ENCODE measurements at places on chromosomes 5 and 9. TPM values are rescaled to one million over a fixed set of nuclear protein-coding genes. Genes with fewer than 3 reads are reported as not detected.

The KIF20A gene
- total RNA-seq = 133 TPM

The WHRN gene
- total RNA-seq = 1.8 TPM

The CTXN3 gene
- not detected for total RNA-seq

The SPATA31C1 gene
- total RNA-seq = not detected

The FOXD4L4 gene
- 0.07 TPM for total RNA-seq

The WDR31 gene
- 0.22 TPM for total RNA-seq

The ADCY2 gene
- total RNA-seq = not detected

The PCDHGC5 gene
- 2.0 TPM for total RNA-seq

The SLC34A1 gene
- total RNA-seq = 0.02 TPM

The GPR151 gene
- not detected for total RNA-seq

The ACSL6 gene
- total RNA-seq = not detected

The KIAA1191 gene
- 85.3 TPM for total RNA-seq

The NSA2 gene
- 87.8 TPM for total RNA-seq

The IL12B gene
- total RNA-seq = not detected

The FREM1 gene
- 0.02 TPM for total RNA-seq

The PCDHGB7 gene
- 7.1 TPM for total RNA-seq

The FOXD4L6 gene
- total RNA-seq = not detected

The C9 gene
- total RNA-seq = not detected

The PCDHB9 gene
- total RNA-seq = 1.6 TPM

The PRR7 gene
- total RNA-seq = 44.4 TPM

The FAXDC2 gene
- 3.4 TPM for total RNA-seq

Measured in M059J (cell line).